ENCODE measurements at places on chromosomes 11 and 22.

DNA sequence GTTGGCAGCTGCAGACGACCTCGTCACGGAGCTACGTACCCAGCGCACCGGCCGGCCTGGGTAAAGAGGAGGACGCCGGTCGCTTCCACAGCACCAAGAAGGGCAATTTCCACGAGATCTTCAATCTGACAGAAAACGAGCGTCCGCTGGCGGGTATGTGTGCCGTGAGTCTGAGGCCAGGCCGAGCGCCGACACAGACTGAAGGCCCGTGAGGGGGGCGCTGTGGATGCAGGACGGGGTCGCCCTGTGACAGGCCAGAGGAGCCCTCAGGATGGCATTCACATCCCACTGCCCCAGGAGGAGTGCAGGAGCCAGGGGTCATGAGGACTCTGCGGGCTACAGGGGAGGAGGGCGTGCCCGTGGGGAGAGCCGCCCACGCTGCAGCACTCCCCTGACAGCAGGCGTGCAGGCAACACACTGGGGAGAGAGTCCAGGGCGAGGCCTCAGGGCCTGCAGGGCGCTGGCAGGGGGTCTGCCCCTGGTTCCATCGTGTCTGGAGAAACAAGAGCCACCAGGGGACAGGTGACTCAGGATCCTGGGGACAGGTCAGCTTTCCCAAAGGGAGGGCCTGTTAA is 53.6 kb downstream of the GRAMD4 start:
- DNase-seq: no peak

DNA sequence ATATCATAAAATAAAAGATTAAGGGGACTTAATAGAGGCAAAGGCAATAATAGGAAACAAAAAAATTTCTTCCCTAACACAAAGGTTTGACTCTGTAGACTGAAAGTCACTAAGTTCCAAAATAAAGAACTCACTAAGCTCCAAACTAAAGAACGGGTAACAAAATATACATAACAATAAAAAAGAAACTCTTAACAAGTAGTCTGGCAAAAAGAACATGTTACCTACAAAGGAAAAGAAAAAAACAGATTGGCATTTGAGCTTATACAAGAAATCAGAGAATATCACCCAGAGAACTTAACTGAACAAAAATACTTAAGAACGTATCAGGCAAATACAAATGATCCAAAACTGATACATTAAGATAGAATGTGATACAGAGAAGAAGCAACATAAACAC is 7.5 kb downstream of the ARHGAP32 start:
- DNase-seq: no peak

- no peak for DNase-seq
These were observed 56.8 kb downstream of the ZBTB16 start for GRCh38 chr11:114116357-114116756.

DNA sequence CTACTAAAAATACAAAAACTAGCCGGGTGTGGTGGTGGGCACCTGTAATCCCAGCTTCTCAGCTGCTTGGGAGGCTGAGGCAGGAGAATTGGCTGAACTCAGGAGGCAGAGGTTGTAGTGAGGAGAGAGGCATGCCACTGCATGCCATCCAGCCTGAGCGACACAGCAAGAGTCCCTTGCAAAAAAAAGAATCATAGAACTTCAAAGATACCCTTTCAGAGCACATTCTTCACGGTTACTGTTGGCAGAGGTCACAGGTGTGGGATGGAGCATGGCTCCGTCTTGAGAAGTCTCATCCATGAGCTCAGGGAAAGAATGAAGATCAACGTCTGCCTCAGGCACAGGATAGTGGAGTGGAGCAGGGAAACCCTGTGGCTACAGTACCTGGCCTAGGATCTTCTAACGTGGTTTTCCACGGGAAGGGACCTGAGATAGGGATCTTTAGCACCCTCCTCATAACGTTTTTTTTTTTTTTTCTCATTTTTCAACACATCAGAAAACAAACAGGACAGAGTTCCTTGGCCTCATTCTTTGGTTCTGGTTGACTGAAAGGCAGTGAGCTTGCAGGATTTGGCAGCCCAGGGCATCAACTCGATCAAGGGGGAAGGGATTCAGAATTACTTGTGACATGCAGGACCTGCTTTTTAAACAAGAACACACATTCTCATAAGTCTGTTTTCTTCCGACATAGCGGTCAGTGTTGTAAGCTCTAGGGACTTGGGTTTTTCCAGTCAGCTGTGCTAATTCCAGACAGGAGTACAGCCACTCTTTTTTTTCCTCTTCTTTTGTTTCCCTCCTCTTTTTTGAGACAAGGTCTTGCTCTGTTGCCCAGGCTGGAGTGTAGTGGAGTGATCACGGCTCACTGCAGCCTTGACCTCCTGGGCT is 22.8 kb downstream of the F2 start:
- no peak for DNase-seq

GRCh38 chr11:2261436-2262230 is 8.8 kb downstream of the ASCL2 start:
- no peak for DNase-seq

- no peak for DNase-seq
These were observed 40.7 kb downstream of the TSPAN18 start for GRCh38 chr11:44767421-44767820.

- peak; percentile 39 for DNase-seq
These were observed 117.2 kb upstream of the IGLL5 start for GRCh38 chr22:22770280-22770871.

DNA sequence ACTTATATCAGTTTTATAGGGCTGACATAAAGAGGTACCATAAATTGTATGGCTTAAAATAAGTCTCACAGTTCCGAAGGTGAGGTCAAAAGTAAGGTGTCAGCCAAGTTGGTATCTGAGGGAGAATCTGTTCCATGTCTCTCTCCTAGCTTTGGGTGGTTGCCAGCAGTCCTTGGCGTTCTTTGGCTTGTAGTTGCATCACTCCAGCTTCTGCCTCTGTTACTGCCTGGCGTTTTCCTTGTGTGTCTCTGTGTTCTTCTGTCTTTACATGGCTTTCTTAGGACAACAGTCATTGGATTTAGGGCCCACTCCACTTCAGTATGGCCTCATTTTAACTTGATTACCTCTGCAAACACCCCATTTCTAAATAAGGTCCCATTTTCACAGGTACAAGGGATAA is 16.7 kb downstream of the MMP7 start:
- DNase-seq: no peak

- no peak for DNase-seq
These were observed 37.7 kb upstream of the SPTBN2 start for GRCh38 chr11:66766681-66767080.

- no peak for DNase-seq
These were observed 5.2 kb downstream of the CYTH4 start for GRCh38 chr22:37287550-37287951.

- no peak for DNase-seq
These were observed 29.1 kb upstream of the SYT7 start for GRCh38 chr11:61609980-61610366.

DNA sequence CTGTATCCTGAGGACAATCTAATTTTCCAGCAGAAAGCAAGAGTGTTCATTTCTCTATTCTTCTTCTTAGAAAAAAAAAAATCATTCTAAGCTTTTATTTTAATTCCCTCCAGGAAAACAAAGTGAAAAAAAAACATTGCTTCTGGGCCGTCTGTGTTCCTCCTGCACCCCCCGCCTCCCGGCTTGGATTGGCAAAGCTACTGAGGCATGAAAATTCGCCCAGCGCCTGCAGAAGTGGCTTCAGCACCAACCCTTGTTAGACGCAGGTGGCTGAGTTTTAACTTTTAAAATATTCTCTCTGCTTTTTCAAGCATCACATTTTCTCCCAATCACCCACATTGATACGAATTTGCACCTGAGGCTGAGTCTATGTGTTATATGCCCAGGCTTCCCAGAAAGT is 401.6 kb downstream of the BRD1 start:
- no peak for DNase-seq

DNA sequence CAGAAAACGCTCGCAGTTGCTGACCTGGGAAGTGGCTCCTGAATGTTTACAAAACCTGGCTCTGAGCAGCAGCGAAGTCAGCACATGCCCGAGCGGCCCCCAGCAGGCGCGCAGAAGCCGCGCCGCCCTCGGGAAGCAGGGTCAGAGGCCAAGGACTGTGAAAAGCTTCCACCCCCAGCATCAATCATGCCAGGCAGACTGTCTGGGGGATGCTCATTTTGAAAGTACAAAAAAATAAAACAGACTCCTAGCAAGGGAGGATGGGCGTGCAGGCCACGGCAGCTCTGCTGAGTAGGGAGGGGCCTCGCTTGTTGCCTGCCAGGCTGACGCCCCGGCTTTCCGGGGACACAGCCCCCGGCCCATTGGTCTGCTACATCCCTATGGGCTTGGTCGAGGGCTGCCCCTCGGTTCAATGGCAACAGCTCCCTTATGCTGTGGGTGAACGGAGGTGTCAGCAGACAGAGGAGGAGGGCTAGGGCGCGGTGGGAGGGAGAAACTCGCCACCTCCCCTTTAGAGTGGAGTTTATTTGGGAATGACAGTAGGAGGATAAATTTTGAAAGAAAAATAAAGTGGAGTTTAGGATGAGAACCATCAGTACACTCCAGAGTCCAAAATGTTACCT is 37.7 kb upstream of the GNB1L start:
- no peak for DNase-seq

- DNase-seq: no peak
These were observed 142.2 kb downstream of the WNT7B start for GRCh38 chr22:45834795-45835194.

DNA sequence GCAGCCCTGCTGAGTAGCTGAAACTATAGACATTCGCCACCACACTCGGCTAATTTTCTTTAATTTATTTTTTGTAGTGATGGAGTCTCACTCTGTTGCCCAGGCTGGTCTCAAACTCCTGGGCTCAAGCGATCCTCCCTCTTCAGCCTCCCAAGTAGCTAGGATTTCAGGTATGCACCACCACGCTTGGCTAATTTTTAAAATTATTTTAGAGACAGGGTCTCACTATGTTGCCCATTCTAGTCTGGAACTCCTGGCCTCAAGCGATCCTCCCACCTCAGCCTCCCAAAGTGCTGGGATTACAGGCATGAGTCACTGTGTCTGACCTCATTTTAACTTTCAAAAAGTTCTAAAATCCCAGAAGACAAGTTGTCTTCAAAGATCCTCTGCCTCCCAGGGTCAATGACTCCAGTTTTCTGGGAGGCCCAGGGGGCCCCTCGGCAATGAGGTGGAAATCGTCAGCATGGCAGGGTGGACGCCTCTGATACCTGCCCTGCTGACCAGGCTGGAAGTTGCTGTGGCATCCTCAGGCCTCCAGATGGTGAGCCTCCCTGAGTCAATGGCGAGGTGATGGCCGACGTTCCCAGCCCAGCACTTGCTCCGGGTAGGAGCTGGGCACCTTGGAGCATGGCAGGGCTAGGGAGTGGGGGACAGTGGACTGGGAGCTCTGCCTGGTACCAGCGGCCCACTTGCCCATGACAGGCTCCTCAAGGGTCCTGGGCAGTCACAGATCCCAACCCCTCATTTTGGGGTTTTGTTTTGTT is 31.1 kb downstream of the RPL3 start:
- no peak for DNase-seq

DNA sequence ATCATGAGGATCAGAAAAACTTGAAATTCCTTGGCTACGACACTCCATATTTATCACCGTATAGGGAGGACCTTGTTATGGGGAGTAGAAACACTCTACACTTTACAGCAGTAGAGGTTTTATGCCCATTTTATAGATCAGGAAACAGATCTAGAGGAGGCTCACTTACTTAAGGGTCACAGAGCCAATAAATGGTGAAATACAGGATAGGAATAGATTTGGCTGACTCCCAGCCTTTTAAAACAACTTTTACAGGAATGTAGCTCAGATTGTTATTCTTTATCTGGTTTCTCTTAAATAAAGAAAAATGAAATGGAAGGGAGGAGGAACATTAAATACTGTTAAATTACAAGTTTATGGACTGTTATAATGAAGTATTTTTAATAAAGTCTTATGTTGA is 14.8 kb downstream of the FBXO7 start:
- no peak for DNase-seq

DNA sequence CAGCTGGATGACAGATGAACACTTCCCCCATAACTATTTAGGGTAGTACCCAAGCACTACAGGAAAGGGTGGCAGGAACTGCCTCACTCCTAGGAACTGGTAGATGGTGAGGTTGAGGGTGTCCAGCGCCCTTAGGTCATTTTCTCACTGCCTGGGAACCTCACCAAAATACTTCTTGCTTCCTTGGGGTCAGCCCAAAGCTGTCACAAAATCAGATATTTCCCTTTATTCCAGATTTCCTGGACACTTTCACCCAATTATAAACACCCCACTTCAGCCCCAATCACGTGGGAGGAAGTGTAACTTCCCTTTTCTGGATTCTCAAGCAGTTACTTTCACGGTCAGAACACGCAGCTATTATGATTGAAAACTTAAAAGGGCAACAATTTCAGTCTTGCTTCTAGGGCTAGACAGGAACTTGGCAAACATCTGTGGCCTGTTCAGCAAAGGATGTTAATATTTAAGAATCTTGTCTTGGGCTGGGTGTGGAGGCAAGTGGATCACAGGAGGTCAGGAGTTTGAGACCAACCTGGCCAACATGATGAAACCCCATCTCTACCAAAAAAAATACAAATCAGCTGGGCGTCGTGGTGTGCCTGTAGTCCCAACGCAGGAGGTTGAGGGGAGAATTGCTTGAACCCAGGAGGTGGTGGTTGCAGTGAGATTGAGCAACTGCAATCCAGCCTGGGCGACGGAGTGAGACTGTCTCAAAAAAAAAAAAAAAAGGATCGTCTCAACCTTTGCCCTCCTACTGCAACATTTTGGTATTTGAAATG is 4.0 kb downstream of the FTH1 start:
- DNase-seq: no peak

GRCh38 chr22:27134315-27134701 is 476.9 kb downstream of the MIAT start:
- no peak for DNase-seq

GRCh38 chr11:73359930-73360742 is 16.1 kb upstream of the RELT start:
- no peak for DNase-seq

DNA sequence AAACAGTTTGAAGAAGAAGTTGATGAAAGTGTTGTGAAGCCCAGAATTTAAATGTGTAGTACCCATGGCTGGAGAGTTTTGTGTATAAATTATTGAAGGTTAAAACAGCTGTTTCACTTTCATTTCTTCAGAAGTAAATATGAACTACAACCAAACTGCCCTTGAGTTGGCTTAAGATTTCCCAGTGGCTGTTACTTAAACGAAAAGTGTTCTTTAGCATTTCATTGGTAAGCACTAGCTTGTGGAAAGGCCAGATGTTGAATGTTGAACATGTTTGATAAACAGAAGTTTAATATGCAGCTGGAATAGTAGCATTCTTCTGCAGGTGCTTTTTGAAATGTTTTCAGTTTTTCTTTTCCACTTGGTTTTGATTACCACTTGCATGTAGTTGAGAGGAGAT is 83.2 kb upstream of the TNRC6B start:
- no peak for DNase-seq
